ENCODE measurements at places on chromosomes 6 and 20.

- DNase-seq, result no peak
Observed at GRCh38 chr6:123742626-123743025, 61.0 kb upstream of the NKAIN2 start.

DNA sequence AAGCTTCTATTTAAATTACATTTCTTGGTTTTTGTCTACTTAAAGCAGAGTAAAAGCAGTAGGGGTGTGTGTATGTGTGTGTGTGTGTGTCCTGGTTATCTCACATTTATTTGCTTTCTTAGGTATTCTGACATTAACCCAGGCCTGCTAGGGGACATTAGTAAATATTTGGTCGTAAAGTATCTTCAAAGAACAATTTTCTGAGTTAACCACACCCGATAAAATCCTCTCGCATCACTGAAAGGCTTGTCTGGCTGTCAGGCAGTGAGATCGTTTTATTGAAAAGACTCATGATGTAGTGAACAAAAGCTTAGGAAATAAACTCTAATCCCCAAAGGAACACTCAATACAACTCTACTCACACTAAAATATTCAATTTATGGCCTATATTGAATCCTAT lies 77.9 kb downstream of the ZNF217 start:
- no peak for DNase-seq

- no peak for DNase-seq
Observed at GRCh38 chr6:168160506-168161370, 81.7 kb upstream of the FRMD1 start.

- no peak for DNase-seq
Observed at GRCh38 chr6:106731144-106731842, 101.9 kb downstream of the QRSL1 start.

- DNase-seq, result no peak
Observed at GRCh38 chr6:35557239-35557638, 44.5 kb upstream of the TULP1 start.

DNA sequence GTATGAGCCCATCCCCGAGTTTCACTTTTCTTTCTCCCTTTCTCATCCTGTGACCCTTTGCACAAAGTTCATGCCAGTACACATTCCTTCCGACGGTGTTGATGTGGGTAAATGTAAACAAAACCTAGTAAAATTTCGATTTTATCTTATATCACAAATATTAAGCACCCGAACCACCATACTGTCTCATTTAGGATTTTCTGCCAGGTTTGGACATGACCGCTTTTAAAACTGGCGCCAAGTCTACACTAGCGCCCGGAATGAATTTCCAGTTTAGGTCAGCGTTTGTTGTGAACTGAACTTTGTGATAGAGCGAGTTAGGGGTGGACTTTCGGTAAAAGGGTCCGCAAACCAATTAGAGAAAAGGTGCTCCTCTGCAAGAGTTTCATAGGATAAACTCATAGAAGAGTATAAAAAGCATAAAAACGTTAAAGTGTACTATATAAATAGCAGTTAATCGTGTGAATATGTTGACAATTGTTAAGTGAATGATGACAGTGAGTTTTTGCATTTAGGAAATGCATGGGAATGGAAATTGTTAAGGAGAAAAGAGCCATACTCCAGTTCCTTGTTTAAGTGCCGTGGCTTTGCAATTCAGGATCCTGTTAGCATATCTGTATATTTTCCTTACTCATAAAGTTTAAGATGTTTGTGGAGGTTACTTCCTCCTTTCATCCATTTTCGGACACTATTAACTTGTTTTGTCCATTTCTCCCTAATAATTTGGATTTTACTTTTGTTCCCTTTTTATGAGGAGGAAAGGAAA lies 937 bp downstream of the AKAP7 start:
- no peak for DNase-seq

GRCh38 chr6:27650620-27651370 lies 177.9 kb upstream of the ZNF184 start:
- peak; percentile 77 for DNase-seq

DNA sequence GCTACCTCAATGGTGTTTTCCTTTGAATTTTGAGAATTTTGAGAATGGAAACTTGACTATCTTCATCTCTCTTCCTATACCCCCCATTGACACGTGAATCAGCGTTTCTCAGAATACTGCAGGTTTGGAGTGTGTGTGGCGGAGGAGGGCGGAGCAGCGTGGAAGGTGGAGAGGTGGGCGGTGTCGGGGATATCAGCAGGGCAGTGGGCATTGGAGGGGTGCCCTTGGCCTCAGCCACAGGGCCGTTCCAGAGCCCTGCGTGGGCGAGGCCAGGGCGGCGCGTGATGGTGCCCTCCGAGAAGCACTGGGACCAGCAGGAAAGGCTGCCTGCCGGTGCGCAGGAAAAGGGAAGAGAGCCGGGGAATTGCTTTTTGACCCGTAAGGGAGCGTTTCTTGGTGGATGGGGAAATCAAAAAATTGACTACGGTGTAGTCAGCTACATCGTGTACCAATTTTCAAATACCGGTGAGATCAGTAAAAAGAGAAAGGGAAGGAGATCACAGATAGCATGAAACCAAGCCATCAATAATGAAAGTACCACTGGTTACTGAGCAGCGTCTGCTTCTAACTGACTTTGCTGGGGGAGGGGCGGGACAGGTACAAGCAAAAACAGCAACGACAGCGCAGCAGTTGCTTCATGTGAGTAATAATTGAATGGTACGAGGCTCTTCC lies 82.7 kb upstream of the DUSP22 start:
- DNase-seq, result peak; percentile 88

DNA sequence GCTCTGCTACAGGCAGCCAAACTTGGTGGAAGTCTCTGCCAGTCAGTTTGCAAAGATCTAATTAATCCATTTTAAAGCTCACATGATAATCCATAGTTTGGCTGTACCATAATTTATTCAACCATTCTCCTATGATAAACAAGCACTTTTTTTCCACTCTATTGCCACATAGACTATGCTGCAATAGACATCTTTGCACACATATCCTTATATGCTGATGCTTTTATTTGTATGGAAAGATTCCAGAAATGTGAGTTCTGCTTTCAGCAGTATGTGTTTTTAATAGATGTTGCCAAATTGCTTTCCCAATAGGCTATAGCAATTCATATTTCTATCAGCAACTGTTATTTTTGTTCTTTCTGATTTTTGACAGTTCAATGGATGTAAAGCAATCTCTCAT lies 628.0 kb downstream of the KIF16B start:
- DNase-seq, result no peak

DNA sequence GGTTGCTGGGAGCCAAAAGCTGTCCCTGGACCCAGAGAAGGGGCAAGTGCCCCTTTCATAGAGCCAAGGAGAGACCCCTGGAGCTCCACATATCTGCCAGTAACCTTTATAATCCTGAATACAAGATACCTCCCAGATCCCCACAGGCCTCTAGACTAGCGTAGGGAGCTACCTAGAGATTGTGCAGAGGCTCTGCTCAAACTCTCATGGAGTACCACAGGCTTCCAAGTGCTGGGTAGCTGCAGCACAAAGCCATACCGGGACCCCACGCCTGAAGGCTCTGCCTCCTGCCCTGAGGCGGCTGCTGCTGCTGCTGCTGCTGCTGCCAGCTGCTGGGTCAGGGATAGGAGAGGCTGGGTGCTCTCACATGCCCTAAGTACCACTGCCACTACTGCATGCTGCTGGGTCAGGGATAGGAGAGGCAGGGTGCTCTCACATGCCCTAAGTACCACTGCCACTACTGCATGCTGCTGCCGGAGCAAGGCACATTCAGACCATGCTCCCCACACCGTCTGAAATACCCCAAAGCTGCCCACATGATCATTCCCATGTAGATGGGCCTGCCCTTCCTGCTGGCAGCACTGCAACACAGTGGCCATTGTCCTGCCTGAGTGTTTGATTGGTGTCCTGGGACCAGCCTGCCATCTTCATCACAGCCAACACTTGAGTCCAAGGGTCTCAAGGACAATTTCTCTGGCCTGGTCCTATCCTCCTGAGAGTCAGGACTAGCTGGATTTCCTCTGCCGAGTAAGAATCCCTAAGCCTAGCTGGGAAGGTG lies 1434.3 kb upstream of the ADGRB3 start:
- no peak for DNase-seq

DNA sequence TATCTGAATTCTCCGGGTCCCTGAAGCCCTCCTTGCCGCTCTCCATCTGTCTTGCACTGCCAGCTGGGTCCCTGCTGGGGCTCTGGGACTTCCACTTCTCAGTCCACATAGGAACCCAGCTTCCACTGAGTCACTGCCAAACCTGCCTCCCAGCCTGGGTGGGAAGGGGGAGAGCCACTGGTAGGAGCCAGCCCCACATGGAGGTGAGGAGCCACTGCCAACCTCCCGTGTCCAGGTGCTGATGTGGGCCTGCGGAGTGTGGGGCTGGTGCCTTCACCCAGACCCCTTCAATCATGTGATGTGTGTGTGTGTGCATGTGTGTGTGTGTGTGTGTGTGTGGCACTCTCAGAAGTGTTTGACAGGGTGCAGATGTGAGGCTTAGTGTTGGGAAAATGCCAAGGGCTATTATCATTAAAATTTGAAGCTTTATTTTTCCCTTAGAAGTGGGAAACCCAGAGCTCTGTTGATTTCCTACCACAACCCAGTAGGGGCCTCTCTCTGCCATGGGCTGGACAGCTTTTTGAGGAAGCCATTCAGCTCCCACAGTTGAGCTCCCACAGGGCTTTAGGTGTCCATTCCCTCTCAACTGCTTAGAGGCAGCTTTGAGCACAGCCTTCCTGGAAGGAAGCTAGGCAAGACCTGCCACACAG lies 9.3 kb upstream of the SGK2 start:
- no peak for DNase-seq

DNA sequence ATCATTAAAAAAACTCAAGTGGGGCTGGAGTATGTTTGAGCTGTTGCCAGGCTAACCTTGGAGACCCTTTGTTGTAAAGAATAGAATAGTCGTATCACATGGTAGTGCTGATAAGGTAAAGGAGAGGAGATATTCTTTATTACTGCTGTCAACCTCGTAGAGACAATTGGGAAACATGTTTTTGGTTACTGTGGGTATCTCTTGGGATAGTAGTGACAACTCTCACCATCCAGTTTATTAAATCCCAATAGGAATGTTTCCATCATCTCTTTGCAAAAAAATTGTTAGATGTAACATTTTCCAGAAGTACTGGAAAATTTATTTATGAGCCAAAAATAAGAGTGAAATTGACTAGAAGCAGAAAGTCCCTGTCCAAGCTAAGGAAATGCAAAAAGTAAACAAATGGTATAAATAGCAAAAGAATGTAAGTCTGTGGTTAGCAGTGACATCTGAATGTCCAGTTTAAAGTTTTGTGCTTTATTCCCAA lies 829.3 kb upstream of the CITED2 start:
- DNase-seq, result no peak

DNA sequence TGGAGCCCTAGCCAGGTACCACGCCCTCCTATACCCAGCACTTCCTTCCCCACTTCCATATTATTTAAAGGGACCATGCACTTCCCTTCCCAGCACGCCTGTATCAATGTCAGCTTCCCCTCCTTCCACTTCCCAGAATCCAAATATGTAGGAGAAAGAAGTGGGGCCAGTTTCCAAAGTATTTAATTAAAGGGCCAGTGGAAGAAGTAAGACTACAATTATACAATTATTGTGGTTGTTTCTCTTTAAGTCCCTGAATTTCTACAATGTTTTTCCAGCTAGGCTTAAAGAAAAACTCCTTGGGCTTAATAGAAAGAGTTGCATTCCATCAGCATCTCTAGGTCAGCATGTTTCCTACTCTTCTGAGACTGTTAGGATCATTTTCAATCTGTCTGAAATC lies 515.8 kb downstream of the PREX1 start:
- no peak for DNase-seq

DNA sequence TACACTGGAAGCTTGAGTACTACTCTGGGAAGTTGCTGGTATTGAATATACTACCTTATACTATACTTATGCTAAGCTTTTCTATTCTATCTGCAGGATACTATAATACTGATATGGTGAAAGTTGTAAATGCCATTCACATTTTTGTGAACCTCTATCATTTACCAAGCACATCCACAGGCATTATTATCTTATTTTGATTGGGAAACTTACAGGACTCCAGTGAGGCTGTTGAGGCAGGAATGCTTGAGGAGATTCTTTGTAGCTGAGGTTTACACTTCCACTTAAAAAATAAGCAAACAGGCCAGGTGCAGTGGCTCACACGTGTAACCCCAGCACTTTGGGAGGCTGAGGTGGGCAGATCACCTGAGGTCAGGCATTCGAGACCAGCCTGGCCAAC lies 442.9 kb downstream of the QKI start:
- DNase-seq, result no peak

DNA sequence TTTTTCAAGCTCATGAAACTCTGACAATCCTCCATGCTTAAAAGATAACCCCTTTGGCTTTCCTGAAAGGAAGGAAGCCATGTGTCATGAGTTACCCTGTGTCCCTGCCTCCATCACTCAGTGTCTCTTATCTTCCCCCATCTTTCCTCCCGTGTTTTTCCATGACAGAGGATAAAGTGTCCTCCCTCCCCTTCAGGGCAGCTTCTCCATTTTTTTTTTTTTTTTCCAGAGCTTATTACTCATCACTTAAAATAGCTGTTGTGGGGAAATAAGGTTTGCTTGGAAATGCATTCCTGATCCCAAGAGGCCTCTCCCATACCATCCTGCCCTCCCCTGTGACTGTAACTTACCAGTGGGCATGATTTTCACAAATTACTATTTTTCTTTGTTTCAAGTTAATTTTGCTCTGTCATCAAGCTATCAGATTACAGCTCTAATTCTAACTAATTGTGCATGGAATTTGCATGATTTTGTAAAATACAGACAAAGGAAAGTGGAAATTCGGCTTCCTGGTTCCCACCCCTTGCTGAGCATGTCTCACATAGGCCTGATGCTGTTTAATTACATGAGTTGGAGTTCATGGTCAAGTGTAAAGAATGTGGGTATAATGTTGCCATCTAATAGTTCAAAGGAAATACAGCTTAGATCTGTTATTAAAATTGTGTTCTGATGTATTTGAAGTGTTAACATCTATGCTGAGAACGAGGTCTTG lies 614.5 kb upstream of the FLRT3 start:
- DNase-seq, result no peak

GRCh38 chr6:137043710-137044365 lies 927 bp downstream of the IL20RA start:
- peak; percentile 33 for DNase-seq

DNA sequence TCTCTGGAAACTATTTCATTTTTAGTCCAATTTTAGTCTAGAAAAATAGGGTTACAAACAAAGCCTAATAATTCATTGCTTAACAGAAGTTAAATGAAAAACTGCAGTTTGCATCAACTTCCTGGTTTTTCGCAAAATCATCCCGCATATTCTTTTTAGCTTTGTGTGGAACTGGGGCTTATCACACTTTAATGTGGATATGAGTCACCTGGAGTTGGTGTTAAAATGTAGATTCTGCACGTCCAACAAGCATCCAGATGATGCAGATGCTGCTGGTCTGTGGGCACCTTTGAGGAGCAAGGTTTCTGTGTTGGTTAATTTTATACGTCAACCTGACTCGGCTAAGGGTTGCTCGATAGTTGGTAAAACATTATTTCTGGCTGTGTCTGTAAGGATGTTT lies 126.1 kb downstream of the PLCB4 start:
- DNase-seq, result no peak

GRCh38 chr6:29892696-29893095 lies 49.6 kb upstream of the HLA-A start:
- DNase-seq, result no peak

DNA sequence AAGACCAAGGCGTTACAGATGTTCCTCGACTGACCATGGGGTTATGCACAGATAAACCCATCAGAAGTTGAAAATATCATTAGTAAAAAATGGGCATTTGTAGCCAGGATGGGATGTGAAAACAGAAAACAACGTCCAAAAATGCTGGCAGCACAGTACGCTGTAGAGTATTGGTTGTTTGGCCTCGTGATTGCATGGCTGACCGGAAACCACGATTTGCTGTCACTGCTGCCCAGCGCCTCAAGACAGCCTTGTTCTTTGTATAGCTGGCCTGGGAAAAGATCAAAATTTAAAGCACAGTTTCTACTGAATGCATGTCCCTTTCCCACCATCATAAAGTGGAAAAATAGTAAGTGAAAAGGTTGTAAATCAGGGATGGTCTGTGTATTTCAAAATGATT lies 41.9 kb downstream of the MTHFD1L start:
- DNase-seq, result no peak

Data from activated CD4-positive, alpha-beta T cell treated with anti-CD3 and anti-CD28 coated beads for 36 hours (primary cell).